ENCODE measurements at places on chromosomes 16 and 17.

GRCh38 chr16:27624154-27625049 is 74.5 kb downstream of the KATNIP start:
- DNase-seq, result no peak

DNA sequence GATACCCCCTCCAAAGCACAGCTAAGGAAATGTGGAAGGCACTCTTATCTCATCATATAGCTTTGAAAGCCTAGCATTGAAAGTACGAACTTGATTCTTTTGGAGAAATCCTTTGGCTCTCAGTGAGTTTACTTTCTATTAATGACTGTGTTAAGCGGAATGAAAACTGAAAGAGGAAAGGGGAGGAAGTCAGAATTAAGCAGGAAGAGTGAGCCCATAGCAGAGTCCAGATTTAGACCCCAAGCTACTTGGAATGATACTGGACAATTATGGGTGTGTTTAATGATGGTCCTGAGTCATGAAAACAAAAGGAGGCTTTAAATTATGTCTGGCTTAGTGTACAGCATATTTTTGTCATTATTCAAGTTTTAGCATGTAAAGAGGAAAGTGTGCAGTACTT is 42.2 kb downstream of the TENT4B start:
- DNase-seq, result no peak

- no peak for DNase-seq
Measured at GRCh38 chr17:29576214-29577000, 7.9 kb downstream of the TP53I13 start.

- DNase-seq, result no peak
Measured at GRCh38 chr17:61199431-61200338, 200.0 kb upstream of the TBX2 start.

DNA sequence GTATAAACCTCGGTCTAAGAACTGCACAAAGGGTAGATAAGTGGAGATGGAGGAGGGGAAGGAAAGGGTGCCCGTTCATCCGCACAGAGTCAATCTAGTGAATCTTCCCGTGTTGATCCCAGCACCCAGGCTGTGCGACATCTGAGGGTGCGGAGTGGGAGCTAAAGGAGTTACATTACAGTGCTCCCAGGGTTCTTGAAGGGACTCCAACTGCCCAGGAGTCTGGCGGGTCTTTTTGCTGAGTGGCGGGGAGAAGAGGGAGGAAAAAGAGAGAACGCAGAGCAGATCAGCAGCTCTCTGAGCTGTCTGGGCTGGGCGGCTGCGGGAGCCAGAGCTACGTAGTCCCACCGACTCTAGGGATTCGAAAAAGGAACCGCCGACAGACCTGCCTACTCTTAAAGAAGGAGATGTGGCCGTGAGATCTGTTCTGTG is 1.6 kb upstream of the CA10 start:
- no peak for DNase-seq

DNA sequence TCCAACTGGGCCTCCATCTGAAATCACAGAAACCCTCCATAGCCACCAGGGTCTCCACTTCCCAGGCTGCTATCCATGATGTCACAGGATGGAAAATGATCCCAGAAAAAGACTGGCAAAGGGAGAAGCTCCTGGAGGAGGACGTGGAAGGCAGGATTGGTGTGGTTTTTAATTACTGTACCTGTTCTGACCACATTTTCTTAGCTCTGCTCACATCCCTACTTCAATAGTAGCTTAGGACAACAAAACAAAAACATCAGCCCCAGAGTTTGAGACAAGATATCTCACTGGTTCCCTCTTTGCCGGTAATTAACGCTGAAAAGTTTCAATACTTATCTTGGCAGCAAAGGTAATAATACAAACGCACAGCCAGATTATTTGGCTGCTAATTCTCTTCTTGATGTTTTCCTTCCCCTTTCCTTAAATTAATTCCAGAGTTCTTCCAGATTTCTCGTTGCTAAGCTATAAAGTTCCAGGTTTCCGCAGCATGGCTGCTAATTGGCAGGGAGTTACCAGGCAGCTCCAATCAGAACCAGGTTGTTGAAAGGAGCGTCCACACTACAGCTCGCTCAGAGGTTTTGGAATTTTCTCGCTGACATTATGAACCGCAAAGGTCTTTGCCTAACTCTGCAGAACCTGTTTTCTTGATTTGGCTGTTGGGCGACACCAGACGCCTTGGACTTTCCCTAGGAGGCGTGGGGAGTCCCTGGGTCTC is 263.4 kb downstream of the MRTFB start:
- DNase-seq, result no peak

GRCh38 chr17:38852771-38853291 is 690 bp downstream of the RPL23 start:
- DNase-seq, result no peak

GRCh38 chr17:71777048-71777640 is 343.7 kb upstream of the SOX9 start:
- no peak for DNase-seq

DNA sequence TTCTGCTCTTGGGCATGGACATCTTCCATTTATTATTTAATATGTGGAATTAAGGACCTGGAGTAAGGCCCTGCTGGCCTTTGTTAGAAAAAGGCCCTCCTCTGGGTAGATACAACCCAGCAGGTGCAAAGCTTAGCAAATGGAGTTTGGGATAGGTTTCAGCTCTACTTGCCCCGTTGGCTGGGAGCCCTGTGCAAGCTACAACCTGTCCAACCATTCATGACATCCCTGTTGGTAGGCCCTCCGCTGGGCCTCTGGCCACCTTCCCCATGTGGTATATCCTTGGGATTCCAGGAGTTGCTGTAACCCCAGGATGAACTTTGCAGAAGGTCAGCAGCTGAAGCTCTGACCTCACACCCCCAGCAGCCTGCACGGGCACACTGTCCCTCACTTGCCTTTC is 6.4 kb downstream of the NGFR start:
- no peak for DNase-seq

- DNase-seq, result peak; percentile 29
Measured at GRCh38 chr16:17416461-17417311, 54.1 kb downstream of the XYLT1 start.

DNA sequence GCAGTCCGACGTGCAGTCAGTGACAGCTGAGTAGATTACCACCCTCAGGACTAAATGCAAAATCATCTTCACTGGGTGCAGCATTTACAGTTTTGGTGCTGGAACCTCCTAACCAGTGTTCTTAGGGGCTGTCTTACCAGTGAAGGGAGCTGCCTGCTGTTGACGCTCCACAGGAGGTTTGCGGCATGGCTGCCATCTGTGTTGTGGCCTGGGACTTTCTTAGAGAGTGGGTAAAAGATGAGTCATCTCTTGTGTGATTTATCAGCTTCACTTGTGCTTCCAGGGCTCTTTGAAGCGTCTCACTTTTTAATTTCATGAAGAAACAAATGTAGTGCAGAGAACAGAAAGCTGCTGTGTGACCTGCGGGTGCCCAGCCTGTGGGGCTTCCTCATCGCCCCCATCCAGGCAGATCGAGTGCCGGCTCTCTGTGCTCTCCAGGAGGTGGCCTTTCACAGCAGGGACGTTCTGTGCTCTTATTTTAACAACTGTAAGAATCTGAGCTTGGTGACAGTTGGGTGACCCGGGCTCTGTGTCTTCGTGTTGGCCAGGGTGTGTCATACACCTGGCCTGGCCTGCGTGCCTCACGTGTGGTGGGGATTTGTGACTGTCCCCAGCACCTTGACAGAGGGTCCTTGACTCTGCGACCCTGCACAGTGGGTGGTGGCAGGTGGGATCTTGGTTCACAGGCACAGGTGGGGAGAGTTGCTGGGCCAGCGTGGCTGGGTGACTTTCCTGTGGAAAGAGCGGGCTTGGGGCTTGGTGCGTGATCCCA is 24.3 kb upstream of the ZNF750 start:
- peak; percentile 78 for DNase-seq

GRCh38 chr17:78497115-78497540 is 80.1 kb downstream of the DNAH17 start:
- DNase-seq, result no peak

DNA sequence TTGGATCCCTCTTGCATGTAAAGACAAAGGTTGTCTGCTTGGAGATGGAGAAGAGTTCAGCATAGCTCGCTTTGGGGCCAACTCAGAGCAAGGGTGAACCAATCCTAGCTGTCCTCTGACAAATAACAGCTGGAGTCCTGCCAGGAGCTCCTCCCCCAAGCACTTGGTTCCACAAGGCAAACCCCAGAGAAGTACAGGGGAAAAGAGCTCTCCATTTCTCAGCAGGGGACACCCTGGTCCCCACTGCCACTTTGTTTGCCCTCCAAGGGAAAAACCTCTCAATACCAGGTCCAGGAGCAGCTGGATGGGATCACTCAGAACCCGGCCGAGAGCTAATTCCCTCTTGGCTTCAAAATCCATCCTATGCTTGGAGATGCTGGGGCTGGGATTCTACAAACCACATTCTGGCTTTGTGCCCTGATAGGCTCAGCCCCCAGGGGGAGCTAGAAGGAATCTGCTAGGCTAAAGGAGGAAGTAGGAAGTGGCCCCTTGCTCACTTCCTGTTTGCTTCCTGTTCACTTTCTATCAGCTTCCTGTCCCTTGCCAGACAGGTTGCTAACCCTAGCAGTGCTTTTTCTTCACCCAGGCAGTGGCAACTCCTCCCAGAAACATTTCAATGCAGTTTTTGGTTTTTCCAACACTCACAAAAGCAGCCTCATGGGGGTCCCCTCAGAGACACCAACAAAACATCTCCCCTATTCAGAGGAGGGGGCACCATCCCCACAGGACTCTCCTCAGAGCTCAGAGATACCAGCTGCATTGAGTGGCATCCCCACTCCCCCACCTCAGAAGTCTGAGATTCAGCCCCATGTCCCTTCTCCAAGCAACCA is 30.7 kb downstream of the CDRT4 start:
- DNase-seq, result no peak

- DNase-seq, result no peak
Measured at GRCh38 chr17:66429680-66430079, 127.3 kb downstream of the PRKCA start.

GRCh38 chr17:66138120-66138519 is 53.8 kb downstream of the CEP112 start:
- DNase-seq, result no peak

GRCh38 chr16:78972986-78973385 is 627.6 kb downstream of the MAF start:
- no peak for DNase-seq

DNA sequence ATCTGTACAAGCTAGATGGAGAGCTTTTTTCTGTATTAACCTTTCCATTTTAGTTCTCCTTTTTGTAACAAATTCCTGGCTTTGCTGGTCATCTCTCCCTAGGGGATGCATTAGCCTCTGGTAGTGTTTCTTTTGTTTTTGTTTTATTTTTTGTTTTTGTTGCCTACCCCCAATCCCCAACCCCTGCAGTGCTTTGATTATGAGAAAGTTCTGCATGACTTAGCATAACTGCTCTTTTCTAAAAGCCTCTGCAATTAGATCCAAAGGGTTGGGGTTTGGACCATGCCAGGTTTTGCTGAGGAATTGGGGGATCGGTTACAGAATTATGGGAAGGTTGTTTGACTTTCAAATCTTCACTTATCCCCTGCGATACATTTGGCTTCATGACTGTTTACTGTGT is 98.2 kb downstream of the ADAMTS18 start:
- no peak for DNase-seq

DNA sequence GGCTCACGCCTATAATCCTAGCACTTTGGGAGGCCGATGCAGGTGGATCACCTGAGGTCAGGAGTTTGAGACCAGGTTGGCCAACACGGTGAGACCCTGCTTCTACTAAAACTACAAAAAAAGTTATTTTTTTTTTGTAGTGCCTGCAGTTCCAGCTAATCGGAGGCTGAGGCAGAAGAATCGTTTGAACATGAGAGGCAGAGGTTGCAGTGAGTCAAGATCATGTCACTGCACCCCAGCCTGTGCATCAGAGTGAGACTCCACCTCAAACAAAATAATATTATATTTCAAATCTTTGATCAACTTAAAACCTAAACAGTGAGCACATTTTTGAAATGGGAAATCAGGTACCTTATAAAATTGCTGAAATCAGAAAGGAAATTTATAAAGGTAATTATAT is 36.5 kb downstream of the NCOR1 start:
- no peak for DNase-seq

DNA sequence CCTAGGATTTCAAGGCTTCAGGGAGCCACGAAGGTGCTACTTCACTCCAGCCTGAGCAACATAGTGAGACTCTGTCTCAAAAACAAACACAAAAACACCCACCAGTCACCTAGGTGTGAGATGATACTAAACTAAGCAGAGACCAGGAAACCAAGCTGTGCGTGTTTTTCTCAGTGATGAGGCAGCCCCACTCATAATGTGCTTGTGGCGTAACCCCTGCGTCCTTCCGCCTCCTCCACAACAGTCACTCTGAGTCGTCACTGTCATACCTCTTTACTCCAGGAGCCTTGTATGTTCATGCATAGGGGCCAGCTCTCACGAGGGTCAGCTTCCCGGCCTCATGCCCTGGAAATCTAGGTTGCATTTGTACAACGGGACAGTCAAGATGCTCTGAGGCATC is 31.1 kb upstream of the SLC47A1 start:
- no peak for DNase-seq

DNA sequence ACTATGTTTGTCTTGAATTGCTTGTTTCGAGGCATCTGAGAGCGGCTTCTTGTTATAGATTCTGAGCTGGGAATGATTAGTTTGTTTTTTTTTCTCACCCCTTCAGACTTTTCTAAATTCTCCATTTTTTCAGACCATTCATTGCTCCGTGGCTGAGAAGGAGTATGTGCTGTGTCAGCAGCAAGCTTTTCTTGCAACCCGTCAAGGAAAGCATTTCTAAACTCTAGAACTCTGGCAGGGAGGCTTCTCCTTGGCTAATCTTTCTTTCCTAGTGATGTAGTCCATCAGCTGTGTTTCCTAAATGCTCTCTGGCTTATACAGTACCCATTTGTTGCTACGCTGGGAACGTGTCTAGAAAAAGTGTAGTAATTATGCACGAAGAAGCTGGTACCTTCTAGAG is 133.5 kb downstream of the FTO start:
- DNase-seq, result no peak

- DNase-seq, result no peak
Measured at GRCh38 chr17:26774291-26775218, 519.4 kb upstream of the WSB1 start.

DNA sequence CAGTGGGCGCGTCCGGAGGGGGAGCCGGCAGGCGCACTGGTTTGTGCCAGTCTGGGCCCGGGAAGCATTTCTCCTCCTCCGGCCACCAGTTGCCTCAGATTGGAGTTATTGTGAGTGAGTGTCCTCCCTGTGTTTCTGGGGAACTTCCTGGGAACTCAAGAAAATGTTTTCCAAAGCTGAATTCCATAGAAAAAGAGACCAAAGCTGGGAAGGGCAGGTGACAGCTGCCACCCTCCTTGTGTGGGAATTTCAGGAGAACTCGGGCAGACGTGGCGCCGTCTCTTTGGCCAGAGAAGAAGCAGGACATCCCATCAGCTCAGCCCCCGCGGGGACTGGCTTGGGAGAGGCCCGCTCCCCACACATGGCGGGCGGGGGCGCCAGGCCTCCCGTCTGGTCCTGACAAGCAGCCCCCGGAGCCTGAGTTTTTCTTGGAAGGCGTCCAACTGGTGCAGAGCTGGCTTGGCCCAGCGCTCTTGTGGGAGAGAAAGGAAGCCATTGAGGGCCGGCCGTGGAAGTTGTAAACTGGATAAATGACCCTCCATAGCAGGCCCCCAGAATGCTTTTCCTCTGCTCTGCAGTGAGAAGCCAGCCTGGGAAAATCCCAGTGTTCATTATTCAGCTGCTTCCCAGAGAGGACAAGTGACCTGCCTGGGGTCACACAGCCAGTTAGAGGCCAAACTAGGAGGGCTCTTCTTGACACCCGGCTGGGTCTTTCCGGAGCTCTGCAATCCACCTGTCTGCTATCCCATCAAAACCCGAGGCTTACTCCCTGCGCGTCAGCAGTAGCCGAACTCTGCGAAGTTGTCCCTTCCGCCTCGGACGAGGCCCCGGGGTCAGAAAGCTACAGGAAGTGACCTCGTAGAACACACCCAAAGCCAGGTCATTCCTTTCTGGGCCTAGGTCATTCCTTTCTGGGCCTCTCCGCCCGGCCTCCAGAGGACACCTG is 39.2 kb upstream of the GSE1 start:
- DNase-seq, result no peak

GRCh38 chr16:66801320-66802105 is at the start of gene TERB1:
Gene TERB1, minus strand, starts transcription at chr16:66801584. Its CDS starts 4,786 bp downstream, at chr16:66796798.
- DNase-seq, result no peak
